ENCODE measurements at places on chromosomes 1 and 21. TPM values are rescaled to one million over a fixed set of nuclear protein-coding genes. Genes with fewer than 3 reads are reported as not detected.

Gene RNU1-1
- total RNA-seq = 1,356 TPM

Gene SLC22A15
- total RNA-seq = 10.3 TPM

Gene EDARADD
- 2.2 TPM for total RNA-seq

Gene KAZN
- 7.8 TPM for total RNA-seq

DNA sequence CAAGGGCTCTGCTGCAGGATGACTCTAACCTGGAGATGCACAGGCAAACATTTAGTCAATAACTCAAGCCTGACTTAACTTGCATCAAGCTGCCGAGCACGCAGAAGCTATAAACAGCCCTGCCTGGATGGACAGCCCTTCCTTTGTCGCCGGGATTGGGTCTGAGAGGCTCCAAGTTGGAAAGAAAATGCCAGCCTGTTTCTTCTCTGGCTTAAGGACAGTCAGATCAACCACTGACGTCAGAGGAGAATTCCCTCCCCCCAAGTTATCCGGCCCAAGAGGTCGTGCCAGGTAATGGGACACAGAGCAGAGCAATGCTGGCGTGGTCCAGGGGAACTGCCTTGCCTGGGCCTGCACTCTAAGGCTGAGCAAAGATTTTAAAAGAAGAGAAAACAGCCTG lies 27.1 kb upstream of the LRRC38 start:
- H3K4me3 ChIP-seq = no peak overlapping the region
- no peaks in the 10 kb centered on the region for H3K4me1 ChIP-seq
- no peaks in the 10 kb centered on the region for H3K27me3 ChIP-seq
- H3K36me3 ChIP-seq = no peaks in the 10 kb centered on the region

DNA sequence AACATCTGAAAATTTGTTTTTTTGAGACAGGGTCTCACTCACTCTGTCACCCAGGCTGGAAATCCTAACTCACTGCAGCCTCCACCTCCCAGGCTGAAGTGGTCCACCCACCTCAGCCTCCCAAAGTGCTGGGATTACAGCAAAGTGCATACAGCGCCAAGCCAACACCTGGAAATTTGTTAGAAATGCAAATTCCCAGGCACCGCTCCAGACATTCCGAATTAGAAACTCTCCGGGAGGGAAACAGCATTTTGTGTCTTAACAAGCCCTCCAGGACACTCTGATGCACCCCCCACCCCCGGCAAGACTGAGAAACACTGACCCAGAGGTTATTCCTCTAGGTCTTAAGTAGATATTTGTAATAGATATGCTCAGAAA lies 49.1 kb downstream of the ARID4B start:
- H3K4me1 ChIP-seq = no peaks in the 10 kb centered on the region
- no peak for DNase-seq
- no peak overlapping the region for H3K27ac ChIP-seq
- H3K4me3 ChIP-seq = no peak overlapping the region
- no peaks in the 10 kb centered on the region for H3K36me3 ChIP-seq
- no peaks in the 10 kb centered on the region for H3K27me3 ChIP-seq

DNA sequence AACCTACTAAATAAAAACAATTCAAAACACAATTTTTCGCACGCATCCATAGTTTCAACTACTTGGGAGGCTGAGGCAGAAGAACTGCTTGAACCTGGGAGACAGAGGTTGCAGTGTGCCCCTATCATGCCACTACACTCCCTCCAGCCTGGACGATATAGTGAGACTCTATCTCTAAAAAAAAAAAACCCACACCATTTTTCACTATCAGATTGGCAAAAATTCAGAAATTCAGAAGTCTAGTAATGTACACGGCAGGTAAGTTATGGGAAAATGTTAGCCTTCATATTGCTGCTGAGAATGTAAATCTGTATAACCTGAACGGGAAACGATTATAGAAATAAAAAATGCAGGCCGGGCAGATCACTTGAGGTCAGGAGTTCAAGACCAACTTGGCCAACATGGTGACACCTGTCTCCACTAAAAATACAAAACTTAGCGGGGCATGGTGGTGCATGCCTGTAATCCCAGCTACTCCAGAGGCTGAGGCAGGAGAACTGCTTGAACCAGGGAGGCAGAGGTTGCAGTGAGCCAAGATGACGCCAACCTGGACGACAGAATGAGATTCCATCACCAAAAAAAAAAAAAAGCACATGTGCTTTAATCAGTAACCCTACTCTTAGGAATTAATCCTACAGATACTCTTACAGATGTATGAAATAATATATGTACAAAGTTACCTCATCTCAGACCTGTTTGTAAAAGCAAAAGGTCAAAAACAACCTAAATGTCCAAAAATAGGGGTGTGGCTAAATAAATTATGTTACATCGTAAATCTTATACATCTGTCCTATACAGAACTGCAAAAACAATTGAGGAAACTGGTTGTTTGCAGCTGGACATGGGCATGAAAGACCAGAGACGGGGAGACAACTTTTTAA lies 37.9 kb downstream of the ARID4B start:
- H3K27ac ChIP-seq = no peak overlapping the region
- no peaks in the 10 kb centered on the region for H3K36me3 ChIP-seq
- H3K4me3 ChIP-seq = no peak overlapping the region
- no peaks in the 10 kb centered on the region for H3K4me1 ChIP-seq
- no peaks in the 10 kb centered on the region for H3K27me3 ChIP-seq

DNA sequence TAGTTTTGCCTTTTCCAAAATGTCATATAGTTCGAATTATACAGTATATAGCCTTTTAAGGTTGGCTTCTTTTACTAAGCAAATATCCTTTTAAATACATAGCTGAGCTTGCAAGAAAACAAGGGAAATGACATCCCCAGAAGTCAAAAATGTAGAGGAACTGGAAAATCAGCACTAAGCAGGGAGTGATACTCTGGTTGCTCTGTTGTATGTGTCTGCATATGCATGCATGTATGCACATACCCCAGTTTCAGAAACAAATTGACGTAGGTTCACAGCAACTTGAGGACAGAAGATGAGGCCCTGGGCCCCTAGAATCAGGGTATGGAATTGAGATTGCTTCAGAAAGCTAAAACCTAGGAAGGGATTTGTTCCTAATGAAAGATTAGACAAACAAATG lies 75.1 kb upstream of the GNG4 start:
- H3K36me3 ChIP-seq = no peaks in the 10 kb centered on the region
- no peak overlapping the region for H3K27ac ChIP-seq

DNA sequence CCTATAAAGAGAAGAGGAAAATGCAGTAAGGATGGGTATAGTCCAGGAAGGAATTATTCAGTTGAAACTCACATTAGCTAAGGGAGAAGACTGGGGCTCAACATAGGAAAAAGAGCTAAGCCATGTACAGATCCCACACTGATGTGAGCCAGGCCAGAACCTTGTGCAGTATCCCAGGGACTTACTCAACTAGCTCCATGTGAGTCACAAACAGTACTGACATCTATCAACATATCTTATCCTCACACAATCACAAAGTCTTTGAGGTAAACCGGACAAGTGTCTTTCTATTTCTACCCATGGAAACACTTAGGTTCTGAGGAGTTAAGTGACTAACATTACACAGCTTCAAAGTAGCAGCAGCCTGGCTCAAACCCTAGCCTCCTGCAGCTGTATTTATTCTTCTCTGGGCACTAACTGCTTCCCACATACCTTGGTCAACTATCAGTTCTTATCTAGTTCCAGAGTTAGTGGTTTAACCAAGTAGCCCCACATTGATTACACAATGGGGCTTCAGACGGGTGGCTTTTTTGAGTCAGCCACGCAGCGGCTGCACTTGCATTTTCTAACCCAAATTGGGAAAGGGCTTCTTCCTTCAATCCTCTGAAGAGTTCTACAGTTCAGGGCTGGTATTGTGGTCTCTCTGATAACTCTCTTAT lies 9.5 kb downstream of the CD5L start:
- no peaks in the 10 kb centered on the region for H3K36me3 ChIP-seq
- H3K4me1 ChIP-seq = no peaks in the 10 kb centered on the region
- no peak for DNase-seq
- no peak overlapping the region for H3K4me3 ChIP-seq

DNA sequence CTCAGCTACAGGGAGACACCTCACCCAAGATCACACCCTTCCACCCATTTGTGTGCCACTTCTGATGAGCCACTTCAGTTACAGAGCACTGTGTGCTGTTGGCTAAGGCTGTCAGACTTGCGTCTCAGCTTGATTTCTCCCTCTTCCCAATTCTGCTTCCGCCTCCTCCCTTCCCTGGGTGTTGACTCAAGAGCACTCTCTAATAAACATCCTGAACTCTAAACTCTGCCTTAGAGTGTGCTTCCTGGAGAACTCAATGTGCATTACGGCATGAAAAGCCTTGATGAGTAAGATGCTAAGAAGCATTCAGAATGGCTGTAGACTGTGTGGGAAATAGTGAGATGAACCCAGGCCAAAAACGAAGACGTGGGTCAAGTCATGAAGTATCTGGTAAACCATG lies 54.9 kb upstream of the S1PR1 start:
- no peaks in the 10 kb centered on the region for H3K27me3 ChIP-seq
- no peak overlapping the region for H3K4me3 ChIP-seq
- no peak overlapping the region for H3K27ac ChIP-seq
- peaks cover 16% of the 10 kb centered on the region for H3K4me1 ChIP-seq
- peak; percentile 23 for DNase-seq
- no peaks in the 10 kb centered on the region for H3K36me3 ChIP-seq

- H3K27ac ChIP-seq = no peak overlapping the region
- no peak overlapping the region for H3K4me3 ChIP-seq
- no peaks in the 10 kb centered on the region for H3K36me3 ChIP-seq
- H3K27me3 ChIP-seq = peaks cover 8% of the 10 kb centered on the region
- peak; percentile 57 for DNase-seq
- H3K4me1 ChIP-seq = peaks cover 14% of the 10 kb centered on the region
Measured at GRCh38 chr1:20057886-20058420, 12.0 kb upstream of the PLA2G5 start.

DNA sequence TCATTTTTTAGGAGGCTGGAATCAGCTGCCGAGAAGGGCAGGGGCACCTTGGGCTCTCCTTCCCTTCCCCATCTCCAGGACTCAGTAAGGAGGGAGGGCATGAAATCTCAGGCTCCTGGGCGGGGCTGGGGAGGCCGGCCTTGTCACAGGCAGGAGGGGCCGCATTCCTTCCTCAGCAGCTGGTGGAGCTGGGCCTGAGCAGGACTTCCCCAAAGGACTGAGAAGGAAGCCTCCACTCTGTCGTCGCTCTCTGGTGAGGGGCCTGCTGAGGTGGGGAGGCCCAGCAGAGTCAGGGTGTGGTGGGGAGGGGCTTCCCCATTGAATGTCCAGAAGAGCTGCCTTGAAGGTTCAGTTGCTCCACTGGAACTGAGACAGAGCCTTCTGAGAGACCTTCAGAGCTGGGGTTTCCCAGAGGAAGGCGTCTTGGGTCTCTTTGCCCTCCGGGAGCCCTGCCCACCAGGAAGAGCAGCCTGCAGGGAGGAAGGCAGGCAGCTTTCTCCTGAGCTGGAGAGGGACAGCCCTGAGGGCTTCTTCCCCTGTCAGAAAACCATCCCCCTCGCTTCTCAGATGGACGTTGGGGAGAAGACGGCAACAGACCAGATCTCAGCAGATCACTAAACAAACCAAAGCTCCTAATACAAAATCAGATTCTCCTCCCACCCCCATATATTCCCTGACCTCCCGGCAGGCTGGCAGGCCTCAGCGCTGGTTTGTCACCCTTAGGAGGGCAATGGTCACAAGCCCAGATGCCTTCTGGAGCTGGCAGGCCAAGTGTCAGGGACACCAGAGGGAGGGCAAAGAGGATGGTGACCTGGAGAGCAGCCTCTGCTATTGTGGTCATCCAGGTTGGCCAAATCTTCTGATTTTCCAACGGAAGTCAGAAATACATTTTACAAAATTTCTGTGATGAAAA lies 10.7 kb downstream of the KCNA10 start:
- H3K4me3 ChIP-seq = no peak overlapping the region
- H3K27ac ChIP-seq = no peak overlapping the region
- no peaks in the 10 kb centered on the region for H3K36me3 ChIP-seq
- DNase-seq = no peak
- H3K4me1 ChIP-seq = no peaks in the 10 kb centered on the region

DNA sequence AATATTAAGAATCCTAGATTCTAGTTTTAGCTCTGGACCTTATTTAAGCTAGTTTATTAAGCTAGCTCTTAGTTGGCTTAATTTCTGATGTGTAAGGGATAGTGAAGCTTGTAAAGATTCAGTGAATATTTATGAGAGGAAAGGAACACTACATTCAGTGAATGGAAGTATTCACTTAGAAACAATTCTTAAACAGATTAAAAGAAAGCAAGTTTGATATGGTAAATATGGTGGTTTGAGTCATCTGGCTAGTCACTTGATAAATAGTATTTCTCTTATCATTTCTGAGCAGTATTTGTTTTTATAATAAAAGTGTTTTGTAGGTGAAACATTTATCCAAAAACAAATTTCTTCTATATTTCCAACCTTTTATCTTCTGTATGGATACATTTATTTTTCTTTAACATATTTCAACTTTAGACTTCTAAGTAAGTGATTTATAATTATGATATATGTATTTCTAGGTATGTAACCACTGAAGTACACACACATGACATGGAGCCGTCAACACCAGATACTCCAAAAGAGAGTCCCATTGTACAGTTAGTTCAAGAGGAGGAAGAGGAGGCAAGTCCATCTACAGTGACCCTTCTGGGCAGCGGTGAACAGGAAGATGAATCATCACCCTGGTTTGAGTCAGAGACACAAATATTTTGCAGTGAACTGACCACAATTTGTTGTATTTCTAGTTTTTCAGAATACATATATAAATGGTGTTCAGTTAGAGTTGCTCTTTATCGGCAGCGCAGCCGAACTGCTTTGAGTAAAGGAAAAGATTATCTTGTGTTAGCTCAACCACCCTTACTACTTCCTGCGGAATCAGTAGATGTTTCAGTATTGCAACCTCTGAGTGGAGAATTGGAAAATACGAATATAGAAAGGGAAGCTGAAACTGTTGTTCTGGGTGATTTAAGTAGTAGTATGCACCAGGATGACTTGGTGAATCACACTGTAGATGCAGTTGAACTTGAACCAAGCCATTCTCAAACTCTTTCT lies 55.6 kb downstream of the SUCO start:
- H3K4me3 ChIP-seq = peak overlapping the region; percentile 38
- peak; percentile 94 for DNase-seq
- peak overlapping the region; percentile 84 for H3K27ac ChIP-seq
- H3K27me3 ChIP-seq = no peaks in the 10 kb centered on the region

All from astrocyte (in vitro differentiated cells and primary cell).